NCI-H524 treated with DMSO at 0.1 percent for 48 hours (cell line): ENCODE measurements at places on chromosomes 11 and 22.

DNA sequence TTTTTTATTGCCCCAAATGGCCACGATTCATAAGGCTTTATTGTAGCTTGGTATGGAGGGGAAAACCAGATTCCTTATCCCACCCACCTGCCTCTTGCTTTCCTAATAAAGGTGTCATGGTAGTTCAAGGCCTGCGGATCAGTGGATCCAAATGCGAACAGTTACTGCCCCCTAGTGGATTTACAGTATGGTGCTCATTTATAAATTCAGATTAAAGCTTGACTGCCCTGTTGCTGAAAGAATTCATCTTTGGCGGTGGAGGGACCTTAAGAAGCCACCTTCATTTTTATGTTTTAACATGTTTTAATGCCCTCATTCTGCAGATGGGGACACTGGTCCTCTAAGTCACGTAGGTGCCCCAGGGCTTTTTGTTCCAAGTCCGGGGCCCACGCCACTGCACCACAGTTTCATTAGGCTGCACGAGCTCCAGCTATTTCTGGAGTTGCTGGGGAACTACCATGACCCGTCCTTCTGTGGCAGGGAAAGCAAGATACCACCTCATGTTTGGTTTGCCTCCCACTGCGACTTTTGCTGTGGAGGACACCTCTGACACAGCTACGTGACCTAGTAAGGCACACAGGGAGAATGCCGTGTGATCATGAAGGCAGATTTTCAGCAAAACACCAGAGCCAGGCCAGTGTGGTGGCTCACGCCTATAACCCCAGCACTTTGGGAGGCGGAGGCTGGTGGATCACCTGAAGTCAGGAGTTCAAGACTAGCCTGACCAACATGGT, 15.6 kb upstream of the INCENP start:
- DNase-seq: no peak

DNA sequence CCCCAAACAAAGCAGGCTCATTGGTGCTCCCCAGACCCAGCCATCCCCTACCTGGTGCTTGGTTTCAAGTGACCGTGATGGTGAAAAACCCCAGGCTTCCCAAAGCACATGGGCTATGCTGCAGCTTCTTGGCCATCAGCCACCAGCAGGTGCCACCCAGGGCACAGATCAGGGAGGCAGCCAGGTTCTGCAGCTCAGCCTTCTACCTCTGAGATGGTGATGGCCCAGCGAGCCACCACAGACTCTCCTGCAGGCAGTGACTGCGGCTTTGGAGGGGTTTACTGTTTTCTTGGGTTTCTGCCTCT, 70.0 kb upstream of the ALX4 start:
- no peak for DNase-seq

DNA sequence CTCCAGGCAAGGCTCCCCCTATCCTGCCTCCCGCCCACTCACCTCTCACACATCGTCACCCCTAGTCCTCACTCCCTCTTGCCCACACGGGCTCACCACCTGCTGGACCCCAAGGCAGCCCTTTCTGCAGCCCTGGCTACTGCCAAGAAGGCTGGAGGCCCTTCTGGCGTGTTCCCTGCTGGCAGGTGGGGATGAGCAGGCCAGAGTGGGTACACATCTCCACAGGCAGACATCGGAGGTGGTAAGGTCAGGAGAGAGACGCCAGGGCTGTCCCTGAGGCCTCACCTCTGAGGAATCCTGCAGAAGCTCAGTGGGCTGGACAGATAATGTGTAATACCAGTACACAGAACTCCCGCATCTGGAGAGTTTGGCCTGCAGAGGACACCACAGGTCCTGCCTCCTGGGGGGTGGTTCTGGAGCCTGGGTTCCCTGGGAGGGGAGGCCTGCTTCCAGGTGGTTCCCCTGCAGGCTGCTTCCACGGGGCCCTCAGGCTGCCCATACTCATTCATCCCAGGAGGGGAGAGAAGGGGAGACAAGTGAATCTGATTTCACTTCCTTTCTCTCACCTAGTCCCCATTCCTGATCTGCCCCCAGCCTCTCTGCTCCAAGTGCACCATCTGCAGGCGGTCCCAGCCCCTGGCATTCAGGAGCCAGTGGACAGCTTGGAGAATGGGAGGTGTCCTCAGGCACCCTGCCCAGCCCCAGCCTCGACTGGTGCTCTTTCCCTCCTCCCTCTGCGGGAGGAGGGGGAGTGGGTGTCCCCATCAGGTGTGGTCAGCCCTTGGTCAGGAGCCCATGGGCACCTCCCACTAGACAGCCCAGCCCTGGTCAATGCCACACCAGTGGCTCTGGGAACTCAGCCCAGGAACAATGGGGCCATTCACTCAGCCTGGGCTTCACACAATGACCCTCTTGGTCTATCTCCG, 6.1 kb upstream of the CHST1 start:
- no peak for DNase-seq

DNA sequence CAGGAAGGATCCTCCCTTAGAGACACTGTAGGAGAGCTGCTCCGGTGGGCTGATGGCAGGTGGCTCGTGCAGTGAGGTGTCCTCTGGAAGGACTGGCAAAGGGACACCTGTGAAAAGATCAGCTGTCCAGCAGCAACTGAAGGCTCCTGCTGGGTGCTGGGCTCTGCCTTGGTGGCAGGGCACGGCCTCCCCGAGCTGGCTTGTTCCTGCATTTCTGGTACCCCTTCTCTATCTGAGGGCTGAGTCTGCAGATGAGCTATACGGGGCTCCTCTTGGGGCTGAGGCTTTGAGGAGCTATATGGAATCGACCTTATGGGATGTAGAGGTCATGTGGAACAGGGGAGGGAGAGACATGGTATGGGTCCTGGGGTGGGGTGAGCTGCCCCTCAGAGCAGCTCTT, 875.8 kb downstream of the BRD1 start:
- DNase-seq: no peak

GRCh38 chr11:34558673-34559072, 45.1 kb upstream of the ELF5 start:
- DNase-seq: no peak

DNA sequence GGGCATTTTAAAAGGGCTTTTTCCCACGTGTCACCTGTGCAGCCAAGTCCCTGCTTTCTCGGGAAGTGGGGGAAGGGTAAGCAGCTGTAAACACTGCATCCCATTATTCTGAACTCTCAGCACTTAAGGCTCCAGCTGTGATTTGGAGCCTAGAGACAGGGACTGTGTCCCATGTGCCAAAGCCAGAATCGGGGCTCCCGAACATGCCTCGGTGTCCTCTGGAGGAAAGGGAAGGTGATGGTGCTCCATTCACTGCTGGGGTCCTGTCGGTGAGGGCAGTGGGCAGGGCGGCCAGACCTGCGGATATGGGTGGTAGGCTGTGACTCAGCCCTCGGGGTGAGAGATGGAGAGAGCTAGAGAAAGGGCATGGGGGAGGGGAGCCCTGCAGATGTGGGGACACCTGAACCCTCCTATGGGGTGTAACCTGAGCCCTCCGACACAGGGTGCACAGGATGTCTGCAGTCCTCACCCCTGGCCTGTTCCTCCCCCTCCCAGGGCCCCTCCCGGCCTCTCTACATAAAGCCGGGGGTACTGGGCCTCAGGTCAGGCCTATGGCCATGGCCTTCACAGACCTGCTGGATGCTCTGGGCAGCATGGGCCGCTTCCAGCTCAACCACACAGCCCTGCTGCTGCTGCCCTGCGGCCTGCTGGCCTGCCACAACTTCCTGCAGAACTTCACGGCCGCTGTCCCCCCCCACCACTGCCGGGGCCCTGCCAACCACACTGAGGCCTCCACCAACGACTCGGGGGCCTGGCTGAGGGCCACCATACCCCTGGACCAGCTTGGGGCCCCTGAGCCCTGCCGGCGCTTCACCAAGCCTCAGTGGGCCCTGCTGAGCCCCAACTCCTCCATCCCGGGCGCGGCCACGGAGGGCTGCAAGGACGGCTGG, 31.8 kb downstream of the CAPN1 start:
- no peak for DNase-seq

DNA sequence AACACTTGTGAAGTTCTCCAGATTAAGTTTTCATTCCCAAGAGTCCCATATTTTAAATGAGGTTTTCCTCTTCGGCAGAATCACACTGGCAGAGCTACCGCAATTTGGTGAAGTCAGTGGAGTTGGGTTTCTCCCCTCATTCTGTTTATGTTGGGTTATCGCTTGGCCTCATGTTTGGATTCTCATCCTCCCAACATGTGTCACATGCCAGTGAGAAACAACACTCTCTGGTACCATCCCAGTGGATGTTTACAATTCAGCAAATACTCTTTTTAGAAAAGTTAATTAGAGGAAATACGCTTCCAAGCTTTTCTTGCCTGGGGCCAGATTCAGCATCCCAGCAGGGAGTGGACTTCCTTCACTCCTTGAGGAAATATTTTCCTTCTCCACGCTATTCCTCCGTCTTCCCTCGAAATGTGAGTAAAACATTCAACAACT, 2.1 kb downstream of the PAMR1 start:
- DNase-seq: no peak

- DNase-seq: no peak
These were observed 10.9 kb downstream of the ACO2 start for GRCh38 chr22:41479671-41480396.
